Activated CD8-positive, alpha-beta memory T cell treated with anti-CD3 and anti-CD28 coated beads, Interleukin-2, amount 50 U/mL, for 48 hours (primary cell): ENCODE measurements at places on chromosomes 3 and 15.

DNA sequence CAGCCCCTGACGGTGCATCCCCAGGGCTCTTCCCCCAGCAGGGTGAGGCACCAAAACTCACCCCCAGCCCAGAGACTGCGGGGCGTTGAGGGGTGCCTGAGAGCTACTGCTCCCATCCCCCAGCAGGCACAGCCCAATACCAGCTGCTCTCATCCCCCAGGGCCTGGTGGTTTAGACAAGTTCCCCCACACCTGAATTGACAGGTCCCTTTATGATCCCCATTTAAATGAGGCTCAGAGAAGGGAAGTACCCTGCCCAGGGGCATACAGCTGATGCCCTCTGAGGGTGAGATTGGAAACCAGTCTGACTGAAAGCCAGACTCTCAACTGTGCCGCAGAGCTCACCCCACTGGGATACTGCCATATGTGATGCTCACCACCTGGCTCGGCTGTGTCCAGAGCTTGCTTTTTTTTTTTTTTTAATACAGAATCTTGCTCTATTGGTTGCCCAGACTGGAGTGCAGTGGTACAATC is 20.1 kb downstream of the DUSP7 start:
- no peak for DNase-seq

- DNase-seq: no peak
These were observed 30.5 kb downstream of the RTP1 start for GRCh38 chr3:187227658-187228258.

DNA sequence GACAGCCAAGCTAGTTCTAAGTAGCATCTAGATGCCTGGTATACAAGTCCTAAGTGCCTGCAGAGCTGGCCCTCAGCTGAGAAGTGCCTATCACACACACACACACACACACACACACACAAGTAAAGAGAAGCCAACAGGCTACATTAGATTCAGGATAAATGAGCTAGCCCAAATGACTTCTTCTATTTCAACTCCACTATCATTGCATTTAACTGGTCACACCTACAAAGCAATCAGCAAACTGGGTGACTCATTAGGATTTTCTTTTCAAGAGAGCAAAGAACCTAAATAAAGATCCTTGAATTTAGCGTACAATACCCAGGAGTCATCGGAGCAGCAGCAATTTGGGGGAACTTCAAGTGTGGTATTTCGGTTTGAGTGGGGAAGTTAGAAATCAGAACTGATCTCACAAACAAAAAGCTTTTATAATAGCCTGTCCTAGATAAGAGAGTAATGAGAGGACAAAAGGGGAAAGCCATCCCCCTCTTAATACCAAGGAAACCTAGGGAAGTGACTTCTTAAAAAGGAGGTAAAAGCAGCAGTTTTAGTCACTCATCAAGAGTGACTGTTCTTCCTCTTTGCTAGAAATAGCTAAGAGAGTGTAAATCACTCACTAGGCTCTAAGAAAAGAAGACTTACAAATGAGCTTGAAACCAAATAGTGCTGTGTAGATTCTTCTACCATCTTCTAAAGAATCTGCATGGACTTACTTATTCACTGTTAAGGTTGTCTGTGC is 112.7 kb downstream of the TNIK start:
- DNase-seq: no peak

DNA sequence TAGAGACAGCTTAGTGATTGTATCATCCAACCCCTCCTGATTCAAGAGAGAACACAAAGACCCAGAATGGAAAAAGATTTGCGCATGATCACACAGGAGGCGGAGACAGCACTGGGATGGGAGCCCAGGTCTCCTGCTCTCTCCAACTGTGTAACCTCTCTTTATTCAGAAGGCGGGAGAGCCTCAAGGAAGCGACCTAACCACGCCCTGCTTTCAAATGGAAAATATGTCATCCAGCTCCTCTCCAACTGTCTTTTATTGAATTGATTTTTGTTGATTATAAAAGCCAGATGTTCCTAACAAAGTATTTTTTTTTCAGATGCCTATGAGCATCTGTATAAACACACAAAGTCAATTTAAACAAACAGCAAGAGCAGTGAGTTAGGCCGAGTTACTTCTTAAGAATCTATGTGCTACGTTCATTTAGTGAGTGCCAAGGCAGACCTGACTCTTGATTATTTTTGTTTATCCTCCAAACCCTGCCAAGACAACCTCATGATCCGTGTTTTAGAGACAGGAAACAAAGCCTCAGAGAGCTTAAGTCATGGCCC is 74.5 kb downstream of the BFSP2 start:
- no peak for DNase-seq

GRCh38 chr3:186514296-186515002 is 29.7 kb downstream of the CRYGS start:
- no peak for DNase-seq

GRCh38 chr3:67998281-67998680 is 343.9 kb upstream of the SUCLG2 start:
- DNase-seq: no peak

DNA sequence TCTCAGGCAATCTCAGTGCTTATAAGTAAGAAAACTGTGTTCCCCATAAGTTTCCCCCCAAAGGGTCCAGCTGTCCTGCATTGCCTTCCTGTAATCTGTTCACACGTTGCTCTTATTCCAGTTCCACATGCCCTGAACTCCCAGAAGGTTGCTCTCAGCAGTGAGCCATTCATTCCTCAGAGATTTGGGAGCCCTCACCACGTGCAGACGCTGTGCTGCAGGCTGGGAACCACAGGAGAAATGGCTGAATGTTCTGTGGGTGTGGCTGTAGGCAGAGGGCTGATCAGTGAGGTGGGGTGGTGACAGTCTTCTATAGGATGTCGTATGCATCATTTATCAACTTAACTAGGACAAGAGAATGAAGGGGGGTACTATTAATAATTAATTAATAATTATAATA is 3.3 kb upstream of the THSD4 start:
- DNase-seq: no peak

- DNase-seq: no peak
These were observed 3.6 kb downstream of the OTOL1 start for GRCh38 chr3:161500068-161500796.

GRCh38 chr15:73052653-73053397 is 562 bp downstream of the NEO1 start:
- DNase-seq: peak; percentile 60

GRCh38 chr15:62624547-62625378 is 417.8 kb upstream of the TPM1 start:
- no peak for DNase-seq

- peak; percentile 84 for DNase-seq
These were observed 14.4 kb downstream of the RNU5B-1 start for GRCh38 chr15:65318870-65319356.

GRCh38 chr15:82870727-82871320 is 61.4 kb downstream of the WHAMM start:
- DNase-seq: no peak

DNA sequence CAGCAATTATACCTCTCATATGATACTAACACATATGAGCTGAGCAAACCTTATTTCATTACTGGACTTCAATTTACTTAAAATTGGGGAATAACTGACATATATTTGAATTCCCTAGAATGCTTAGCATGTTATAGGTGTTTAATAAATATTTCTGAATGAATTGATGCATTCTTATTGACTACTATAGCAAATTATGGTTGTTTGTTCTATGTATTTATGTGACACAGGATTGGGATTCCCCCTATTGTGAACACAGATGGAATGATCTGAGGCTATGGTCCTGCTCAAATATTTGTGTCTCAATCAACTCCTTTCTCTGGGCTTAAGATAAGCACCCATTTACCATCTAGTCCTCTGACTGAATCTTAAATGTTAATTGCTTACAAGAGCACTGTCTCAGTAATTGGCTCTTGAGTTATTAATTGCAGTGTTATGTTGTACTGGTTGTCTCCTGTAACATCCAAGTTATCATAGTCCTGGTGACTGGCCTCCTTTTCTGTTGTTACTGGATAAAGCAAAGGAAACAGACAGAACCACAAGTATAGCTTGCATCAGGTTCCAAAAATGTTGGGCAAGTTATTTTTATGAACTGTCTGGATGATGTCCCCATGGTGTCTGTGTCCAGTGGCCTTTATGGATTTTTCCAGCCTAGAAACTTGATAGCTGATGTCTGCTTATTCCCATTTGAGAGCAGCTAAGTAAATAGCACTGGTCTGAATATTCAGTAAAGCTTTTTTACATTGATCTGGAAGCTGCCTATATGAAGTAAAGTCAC is 2.3 kb upstream of the UACA start:
- DNase-seq: no peak

- DNase-seq: no peak
These were observed 68.0 kb upstream of the STAC start for GRCh38 chr3:36312351-36312750.

DNA sequence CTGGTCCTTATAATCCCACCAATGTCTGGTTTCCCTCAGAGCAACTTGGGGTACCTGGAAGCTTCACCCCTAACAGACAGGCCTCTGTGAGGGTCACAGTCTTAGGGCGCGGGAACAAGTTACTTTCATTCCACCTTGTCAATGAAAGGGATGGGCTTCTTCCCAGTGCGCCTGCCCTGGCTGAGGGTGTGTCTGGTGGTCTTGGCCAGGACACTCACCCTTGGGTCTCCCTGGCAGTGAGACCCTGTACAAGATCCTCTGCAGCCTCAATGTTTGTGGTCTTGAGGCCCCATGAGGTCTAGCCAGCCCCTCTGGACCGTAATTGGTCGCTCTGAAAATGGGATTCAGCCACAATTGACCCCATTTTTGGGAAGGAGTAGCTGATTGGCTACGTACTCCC is 40.2 kb downstream of the SMAD6 start:
- DNase-seq: no peak

DNA sequence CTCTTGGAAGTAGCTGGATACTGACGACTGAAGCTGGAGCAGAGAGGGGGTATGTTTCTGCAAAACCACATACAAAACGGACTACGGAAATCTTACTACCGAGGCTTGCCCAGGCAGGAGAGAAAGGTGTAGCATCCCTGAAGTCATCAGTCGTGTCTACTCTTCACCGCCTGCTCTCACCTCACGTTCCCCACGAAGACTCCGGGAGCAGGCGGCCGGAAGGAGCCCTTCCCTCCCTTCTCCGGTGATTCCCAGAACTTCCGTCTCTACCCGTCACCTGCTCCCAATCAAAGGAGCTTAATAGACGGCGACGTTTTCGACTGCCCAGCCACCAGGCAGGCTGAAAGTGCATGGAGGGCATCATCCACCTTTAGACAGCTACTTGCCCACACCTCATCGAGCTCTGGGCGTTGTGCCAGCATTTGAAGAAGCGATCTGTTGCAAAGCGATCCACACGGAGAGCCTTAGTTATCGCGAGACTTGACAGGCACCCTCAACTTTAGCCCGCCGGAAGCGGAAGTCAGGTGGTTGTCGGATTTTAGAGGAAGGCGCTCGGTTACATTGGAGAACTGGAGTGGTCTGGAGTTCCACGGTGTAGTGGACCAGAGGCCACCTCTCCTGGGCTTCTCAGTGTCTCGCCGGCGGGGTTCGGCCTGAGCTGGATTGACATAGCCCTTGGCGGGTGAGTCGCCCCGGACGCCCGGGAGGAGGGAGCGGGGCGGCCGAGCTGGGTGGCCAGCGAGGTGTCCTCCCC is at the start of gene RAMAC:
Gene RAMAC, plus strand, starts transcription at position 523 of the 754 bp plus-strand sequence. CDS start 2,809 bp downstream, outside the sequence.
- peak; percentile 93 for DNase-seq

- no peak for DNase-seq
These were observed 2.0 kb downstream of the SLC22A13 start for GRCh38 chr3:38267662-38268061.

DNA sequence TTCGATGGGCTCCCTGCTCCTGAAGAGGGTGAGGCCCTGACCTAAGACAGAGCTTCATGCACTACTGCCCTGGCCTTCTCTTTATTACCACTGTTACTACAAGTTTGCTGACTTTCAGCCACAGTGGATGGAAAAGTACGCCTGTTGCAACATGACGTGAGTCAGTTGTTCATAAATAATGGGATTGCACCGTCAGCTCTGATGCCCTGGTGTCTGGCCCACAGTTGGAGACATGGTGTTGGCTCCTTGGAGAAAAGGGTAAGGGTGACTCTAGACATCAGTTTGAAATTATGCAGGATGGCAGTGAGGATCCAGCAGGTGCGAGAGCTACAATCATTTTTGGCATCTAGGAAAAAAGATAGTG is 5.5 kb downstream of the PAQR5 start:
- DNase-seq: no peak

DNA sequence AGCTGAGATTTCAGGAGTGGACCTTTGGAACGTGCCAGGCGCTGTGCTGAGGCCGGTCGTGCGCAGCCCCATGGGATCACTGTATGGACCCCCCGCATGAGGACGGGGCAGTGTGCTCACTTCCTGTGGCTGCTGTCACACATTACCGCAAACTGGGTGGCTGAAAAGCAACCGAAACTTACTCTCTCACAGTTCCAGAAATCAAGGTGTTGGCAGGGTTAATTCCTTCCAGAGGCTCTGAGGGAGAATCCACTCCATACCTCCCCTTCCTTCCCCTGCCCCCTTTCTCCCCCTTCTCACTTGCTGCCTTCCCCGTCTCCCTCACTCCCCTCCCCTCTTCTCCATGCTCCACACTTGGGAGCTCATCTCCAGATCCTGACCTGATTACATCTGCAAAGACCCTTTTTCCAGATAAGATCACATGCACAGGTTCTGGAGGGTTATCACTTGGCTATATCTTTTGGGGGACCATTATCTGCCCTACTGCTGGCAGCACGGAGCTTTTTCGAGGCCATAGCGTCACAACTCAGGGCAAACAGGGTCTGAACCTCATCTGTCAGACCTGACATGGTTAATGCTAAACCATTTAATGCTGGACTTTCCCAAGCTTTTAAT is 41.2 kb downstream of the KLF13 start:
- no peak for DNase-seq

- peak; percentile 92 for DNase-seq
These were observed 17.7 kb downstream of the PTH1R start for GRCh38 chr3:46895204-46895660.

DNA sequence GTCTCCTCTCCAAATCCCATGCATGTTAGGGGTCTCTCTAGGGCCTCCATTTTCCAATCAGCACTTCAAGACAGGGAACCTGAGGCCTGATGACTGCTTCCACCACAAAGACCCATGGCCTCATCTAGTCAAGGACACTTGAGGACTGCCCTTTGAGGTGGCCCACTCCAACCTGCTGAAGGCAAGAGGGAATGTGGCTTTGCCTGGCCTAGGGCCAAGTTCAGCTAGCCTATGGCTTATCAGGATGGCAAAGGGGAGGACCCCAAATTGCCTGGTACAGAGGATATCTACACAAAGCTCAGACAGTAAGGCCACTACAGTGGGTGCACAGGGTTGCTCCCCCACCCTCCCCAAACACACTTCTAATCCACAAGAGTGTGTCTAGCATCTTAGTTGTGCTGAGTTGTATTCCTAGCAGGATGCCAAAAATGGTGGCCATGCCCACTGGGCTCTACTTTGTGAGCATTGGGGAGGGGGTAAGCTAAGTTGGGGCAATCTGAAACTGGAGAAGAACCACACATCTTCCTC is 10.0 kb upstream of the GRAMD2A start:
- peak; percentile 50 for DNase-seq

GRCh38 chr15:76941636-76942035 is 10.1 kb downstream of the RCN2 start:
- DNase-seq: no peak

- DNase-seq: no peak
These were observed 152.3 kb downstream of the IGF1R start for GRCh38 chr15:98800437-98801233.

GRCh38 chr3:133930341-133930933 is 34.8 kb upstream of the RAB6B start:
- no peak for DNase-seq

GRCh38 chr15:96408591-96409183 is 78.2 kb downstream of the NR2F2 start:
- DNase-seq: no peak

GRCh38 chr3:67416703-67417102 is 237.7 kb downstream of the SUCLG2 start:
- no peak for DNase-seq
